T47D (cell line): ENCODE measurements at places on chromosomes 1 and 21.
A peak's percentile ranks its signal among the peaks of the same experiment; 100 is the strongest.

GRCh38 chr1:51901151-51901550, 22.6 kb upstream of the NRDC start:
- no peak for DNase-seq

- no peak for DNase-seq
Measured at GRCh38 chr1:71101839-71102376, 21.1 kb upstream of the ZRANB2 start.

GRCh38 chr1:3063379-3064295, 5.4 kb upstream of the PRDM16 start:
- DNase-seq: no peak

- DNase-seq: no peak
Measured at GRCh38 chr1:20403423-20404145, 82.4 kb downstream of the CAMK2N1 start.

- no peak for DNase-seq
Measured at GRCh38 chr1:183817576-183818288, 12.8 kb downstream of the RGL1 start.

- no peak for DNase-seq
Measured at GRCh38 chr1:167196166-167196565, 24.5 kb upstream of the POU2F1 start.

DNA sequence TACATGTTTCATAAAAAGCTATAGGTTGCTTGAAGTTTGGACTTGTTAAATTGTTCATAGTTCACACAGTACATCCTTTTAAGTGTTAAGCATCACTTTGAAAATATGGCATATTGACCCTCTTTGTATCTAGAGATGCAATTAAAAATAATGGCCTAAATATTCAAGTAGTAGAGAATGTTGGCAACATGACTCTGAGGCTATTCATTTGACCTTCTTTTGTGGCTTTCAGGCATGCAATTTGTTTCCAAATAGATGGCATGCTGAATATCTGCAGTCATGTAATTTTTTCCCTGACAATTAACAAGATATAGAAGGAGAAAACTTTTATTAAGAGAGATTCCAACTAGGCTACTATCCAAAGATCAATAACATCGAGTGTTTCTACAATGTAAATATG, 230.5 kb upstream of the ZRANB2 start:
- no peak for DNase-seq

GRCh38 chr1:231194843-231195516, 33.1 kb downstream of the TRIM67 start:
- DNase-seq: no peak

GRCh38 chr1:224435999-224436398, 1.4 kb upstream of the WDR26 start:
- DNase-seq: peak; percentile 90

- no peak for DNase-seq
Measured at GRCh38 chr1:193156117-193156821, 30.1 kb downstream of the B3GALT2 start.

GRCh38 chr21:44485254-44485793, 30.0 kb downstream of the LRRC3 start:
- peak; percentile 50 for DNase-seq

GRCh38 chr1:46532498-46533178, 18.8 kb downstream of the KNCN start:
- peak; percentile 72 for DNase-seq

- DNase-seq: no peak
Measured at GRCh38 chr21:34083357-34083756, 10.0 kb downstream of the MRPS6 start.

DNA sequence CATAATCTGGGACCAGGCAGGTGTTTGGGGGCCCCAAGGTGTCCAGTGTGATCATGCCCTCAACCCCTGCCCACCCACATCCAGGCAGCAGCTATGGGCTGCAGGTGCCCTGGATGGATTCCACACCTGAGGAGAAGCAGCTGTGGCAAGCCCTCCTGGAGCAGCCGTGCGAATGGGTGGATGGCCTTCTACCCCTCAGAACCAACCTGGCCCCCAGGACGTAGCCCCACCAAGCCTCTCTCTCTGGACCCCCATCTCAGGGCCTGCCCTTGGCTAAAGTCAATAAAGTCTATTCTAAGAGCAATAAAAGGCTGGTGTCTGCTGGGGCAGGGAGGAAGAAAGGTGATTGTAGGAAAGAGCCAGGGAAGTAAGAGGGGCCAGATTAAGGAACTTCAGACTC, 11.8 kb downstream of the SYTL1 start:
- DNase-seq: no peak

DNA sequence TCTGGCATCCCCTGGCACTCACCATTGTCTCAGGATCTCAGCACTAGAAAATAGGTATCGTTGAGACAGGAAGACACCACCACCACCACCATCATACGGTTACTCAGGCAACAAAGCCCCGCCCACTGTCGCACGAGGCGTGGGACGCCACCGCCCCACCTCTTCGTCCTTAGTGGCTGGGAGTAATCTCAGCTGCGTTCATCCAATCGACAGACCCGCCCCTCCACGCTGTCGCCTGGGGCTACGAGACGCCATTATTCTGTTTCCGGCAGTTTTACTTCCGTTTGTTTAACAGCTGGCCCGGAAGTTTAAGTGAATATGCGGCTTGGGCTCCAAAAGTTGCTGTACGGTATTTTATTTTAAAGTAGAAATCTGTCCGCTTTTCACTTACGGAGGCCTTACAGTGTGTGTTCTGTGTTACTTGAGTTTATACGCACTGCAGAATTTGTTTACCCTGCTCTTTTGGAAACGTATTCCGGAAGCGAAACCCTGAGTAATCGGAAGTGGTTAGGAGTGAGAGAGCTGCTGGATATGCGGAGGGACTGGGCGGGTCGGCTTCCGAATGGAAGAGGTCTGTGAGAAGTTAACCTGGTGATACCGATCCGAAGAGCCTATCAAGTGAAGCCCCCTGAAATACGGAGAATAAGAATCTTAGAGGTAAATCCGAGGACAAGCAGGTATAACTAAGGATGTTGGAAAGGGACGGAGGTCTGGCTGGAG, at the start of the genes BLZF1 and NME7:
TSS of gene BLZF1 (plus strand) at position 510 of the 720 bp plus-strand sequence. CDS start 1,328 bp downstream, outside the sequence.
TSS of gene NME7 (minus strand) at position 112 of the 720 bp plus-strand sequence. CDS start at position 25, 87 bp downstream.
- peak; percentile 82 for DNase-seq

GRCh38 chr1:53987880-53988279, 30.1 kb downstream of the LDLRAD1 start:
- no peak for DNase-seq

GRCh38 chr1:63127376-63127775, 195.0 kb upstream of the FOXD3 start:
- no peak for DNase-seq

- DNase-seq: no peak
Measured at GRCh38 chr21:28654406-28654805, 338.3 kb downstream of the LTN1 start.
